ENCODE measurements at places on chromosomes 3 and 15.

DNA sequence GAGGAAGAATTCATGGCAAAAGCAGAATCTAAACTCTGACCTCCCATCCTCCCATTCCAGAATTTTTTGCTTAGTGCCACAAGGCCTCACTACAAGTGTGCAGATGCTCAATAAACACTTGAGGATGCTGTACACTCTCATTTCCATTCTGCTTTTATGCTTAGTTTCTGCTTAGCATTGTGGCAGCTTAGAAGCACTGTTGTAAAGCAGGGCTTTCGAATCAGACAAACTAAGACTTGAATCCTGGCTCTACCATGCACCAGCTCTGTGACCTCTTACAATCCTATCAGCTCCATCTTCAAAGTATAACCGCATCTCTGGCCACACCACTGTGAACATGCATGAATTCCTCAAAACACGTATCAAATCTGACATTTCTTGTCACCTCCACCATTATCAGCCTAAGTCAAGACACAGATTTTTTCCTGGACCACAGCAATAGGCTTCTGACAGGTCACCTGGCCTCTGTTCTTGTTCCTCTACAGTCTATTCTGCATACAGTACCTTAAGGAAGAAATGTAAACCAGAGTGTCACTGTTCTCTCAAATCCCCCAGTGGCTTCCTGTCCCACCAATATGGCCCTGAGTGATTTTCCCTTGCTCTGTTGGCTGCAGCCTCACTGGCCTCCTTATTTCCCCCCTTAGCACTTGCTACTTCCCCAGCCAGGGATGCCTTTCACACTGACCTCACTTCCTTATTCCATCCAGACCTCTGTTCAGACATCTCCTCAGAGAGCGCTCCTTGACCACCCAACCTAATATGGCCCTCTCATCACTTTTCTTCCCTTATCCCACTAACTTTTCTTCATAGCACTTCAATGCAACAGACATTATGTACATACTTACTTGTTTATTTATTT is 8.1 kb upstream of the PHC3 start:
- DNase-seq, result no peak

DNA sequence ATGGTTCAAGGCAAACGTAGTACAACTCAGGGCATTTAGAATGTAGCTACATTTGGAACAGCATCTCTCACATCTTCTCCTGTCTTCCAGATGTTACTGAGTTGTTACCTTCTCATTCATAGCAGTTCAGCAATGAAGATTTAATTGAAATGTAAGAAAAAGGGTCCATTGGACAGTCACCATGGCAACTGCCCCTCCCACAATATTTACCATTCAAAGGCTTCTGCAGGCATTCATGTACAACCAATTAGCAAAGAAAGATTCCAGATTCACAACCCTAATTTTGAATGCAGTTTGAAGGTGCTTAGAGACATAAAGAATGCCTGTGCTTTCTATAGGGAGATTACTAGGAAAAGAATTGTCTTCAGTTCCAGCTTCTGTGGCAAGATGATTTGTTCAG is 22.2 kb downstream of the SCN11A start:
- no peak for DNase-seq

- peak; percentile 59 for DNase-seq
These were observed 425 bp downstream of the ANPEP start for GRCh38 chr15:89814112-89814742.

GRCh38 chr3:63385629-63386028 is 107.5 kb downstream of the SYNPR start:
- DNase-seq, result no peak

DNA sequence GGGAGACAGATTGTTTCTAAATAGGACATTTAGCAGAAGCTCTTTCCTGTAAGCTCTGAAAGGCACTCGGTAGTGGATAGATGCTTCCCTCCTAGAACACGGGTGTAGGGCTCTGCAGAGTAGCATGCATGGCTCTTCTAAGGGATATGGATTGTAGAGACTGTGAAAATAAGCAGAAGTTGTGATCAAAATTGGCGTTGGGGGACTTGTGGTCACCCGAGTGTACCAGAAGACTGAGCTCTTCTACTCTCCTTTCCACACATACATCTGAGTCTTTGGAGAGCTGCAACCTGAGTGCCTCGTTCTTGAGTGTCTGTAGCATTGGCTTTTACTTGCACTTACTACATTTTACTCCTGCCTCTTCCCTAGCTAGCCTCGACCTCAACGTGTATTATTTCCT is 197.7 kb downstream of the LPP start:
- no peak for DNase-seq

GRCh38 chr15:40336744-40337122 is 4.0 kb downstream of the CCDC9B start:
- no peak for DNase-seq

DNA sequence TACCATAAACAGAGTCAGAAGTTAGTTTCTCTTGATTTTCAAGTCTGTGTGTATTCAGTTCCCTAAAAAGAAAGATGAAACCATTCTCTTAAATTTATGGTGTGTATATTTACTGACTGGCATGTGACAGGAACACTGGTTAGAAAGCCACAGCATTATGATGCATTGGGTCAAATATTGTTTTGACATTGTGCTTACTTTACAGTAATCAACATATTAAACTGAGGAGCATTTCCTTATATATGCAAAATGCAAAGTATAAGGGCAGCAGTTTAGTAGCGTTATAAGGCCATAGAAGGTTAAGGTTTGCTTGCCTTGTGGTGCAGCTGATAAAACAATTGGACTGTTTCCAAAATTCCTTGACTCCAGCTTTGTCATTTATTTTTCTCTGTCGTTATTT is 72.9 kb downstream of the EPHA3 start:
- DNase-seq, result no peak

GRCh38 chr15:76127880-76128279 is 68.1 kb downstream of the TMEM266 start:
- DNase-seq, result no peak

- no peak for DNase-seq
These were observed 154.2 kb downstream of the MECOM start for GRCh38 chr3:169509359-169509758.

- no peak for DNase-seq
These were observed 32.9 kb downstream of the VGLL4 start for GRCh38 chr3:11610700-11611275.

DNA sequence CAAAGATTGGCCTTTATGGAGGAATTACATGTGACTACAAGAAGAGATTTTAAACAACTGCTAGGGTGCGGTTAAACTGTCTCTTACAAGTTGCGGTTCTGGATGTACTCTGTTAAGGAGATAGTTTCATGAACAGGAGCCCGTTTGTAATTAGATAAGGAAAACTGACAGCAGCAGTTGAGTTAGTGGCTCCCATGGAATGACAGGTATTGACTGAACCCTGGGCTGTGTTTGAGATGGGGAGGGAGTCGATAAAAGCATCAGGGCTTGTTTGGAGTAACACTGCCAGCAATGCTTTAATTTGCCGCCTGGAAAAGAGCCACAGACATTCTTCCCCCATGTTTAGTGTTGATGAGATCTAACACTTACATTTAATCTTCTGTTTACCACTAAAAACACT is 139.9 kb downstream of the ROBO2 start:
- DNase-seq, result no peak

- DNase-seq, result no peak
These were observed 380.5 kb upstream of the TPRG1 start for GRCh38 chr3:188791311-188791710.

DNA sequence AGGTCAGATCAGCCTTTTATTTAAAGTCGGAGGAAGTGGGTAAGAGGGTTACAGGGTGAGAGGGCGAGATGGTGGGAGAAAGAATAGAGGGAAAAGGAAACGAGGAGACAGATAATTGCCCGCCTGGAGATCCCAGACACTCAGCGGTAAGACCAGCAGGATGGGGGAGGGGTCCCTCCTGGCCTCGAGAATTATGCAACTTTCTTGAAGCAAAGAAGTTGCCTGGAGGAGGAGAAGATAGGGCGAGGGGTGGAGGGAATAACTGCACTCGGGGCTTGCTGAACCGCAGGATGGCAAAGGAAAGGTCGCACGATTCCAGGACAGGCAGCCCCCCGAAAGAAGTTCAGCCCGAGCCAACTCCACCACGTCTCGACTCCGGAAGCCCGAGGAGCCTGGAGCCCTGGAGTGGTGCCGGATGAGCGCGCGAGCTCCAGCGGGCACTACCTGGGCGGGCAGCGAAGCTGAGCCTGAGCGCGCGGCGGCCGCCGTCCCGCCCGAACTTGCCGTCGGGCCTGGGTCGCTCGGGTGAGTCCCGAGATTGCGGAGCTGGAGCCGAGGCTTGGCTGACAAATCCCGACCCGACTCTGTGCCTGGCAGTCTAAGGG is 402 bp downstream of the WWTR1 start:
- peak; percentile 50 for DNase-seq

DNA sequence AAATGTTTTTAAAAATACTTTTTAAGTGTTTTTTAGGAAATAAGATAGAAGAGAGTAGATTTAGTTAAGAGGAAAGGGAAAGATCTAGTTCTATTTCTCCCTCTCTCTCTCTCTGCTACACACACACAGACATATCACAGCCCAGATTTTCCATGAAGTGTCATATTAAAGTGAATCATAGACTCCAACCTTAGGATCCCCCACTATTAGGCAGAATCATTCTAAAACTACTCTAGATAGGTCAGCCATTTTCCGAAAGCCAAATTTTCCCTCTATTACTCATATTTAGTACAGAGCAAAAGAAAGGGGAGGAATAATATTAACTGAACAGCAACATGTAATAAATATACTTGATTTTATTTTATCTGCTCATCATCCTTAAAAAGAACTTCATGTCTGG is 45.1 kb upstream of the RSL24D1 start:
- no peak for DNase-seq

- no peak for DNase-seq
These were observed 30.9 kb downstream of the PPCDC start for GRCh38 chr15:75054172-75054897.

DNA sequence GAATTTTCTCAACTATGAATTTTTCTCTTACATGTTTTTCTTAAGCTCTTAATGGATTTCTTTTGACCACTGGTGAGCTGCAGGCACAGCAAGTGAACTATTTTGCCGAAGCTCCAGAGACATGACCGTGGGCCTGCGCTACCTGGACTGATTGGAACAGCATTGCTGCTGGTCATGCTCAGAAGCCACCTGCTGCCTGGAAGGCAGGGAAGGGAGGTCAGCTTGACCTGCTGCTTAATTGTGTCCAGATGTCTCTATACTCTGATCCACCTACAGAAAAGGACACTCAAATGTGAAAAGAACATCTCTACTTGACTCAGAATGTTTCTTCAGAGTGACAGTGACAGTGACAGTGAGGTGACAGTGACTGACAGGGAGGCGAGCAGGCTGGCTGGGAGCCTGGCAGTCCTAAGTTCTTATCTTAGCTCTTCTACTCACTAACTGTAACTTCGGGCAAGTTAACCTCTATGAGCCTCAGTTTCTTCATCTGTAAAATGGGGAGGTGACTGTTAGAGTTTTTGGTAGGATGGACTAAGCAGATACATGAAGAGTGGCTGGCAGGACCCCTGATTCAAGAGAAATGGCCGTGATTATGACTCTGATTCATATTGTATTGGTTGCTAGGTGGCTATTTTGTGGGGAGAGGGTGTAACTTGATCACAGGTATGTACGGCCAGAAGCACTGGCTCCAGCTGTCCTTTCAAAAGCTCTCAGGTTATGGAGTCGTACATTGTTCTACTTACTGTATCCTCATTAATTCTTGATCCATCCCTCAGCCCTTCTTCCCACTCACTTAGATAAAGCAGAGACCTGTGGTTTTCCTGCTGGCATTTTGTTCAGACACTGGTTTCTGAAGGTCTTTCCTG is 54.8 kb upstream of the DLG1 start:
- no peak for DNase-seq

DNA sequence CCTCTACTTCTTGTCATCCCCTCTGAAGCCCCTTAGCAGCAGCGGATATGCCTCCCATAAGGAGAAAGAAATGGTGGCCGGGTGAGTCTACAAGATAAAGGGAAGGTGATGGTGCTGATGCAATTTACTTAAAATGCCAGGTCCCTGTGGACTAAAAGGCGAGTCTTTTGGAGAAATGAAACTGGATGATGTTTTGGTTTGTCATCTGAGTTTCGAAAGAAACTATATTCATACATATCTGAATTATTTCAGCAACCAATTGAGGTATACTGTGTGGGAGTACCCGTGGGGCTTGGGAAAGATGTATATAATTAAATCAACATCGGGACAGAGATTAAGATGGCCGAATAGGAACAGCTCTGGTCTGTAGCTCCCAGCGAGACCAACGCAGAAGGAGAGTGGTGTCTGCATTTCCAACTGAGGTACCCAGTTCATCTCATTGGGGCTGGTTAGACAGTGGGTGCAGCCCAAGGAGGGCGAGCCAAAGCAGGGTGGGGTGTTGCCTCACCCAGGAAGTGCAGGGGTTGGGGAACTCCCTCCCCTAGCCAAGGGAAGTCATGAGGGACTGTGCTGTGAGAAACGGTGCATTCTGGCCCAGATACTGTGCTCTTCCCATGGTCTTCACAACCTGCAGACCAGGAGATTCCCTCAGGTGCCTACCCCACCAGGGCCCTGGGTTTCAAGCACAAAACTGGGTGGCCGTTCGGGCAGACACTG is 210.6 kb upstream of the CHRM5 start:
- no peak for DNase-seq

- DNase-seq, result no peak
These were observed 58.9 kb downstream of the ZNF148 start for GRCh38 chr3:125316246-125316645.

DNA sequence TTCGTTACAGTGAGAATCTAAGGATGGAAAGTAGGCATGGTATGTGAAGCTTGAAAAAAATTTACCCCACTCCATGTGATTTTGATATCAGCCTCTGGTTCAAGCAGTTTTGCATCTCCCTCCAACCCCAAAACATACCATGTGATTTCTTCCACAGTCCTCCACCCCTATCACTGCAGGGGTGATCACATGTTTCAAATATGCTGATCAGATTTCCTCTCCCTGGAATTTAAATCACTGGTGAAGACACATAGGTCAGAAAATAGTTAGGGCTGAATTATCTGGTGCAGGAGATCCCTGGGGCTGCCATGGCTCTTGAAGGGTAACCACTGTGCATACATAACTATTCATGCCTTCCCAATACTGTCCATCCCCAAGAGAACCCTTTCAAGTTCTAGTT is 119.7 kb upstream of the THRB start:
- no peak for DNase-seq

GRCh38 chr15:73196113-73196512 is 143.8 kb downstream of the NEO1 start:
- no peak for DNase-seq

DNA sequence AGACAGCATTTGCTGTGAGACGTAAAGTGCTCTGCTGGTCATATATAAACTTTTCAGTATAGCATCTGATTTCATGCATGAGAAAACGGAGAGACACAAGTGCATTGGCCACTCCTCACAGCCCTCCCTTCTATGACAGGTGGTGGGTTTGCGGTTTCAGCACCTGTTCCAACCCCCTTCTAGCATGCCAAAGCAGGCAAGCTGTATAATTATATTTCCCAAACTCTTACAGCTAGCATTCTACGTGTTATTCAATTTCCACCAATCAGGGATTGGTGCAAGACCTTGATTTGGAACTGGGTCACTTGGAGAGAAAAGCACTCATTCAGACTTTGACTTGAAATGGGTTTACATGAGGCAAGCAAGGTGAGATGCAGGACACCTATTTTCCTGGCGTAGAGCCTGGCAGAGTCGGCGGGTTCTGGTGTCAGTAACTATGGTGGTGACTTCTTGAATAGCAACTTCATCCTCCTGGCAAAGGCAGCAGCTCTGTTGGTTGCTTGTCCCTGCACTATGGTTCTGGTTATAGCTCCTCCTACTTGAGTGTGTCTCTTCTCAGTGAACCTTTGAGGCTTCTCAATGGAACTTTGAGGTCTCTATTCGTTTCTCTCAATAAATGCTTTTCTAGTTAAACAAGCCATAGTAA is 356.5 kb downstream of the TBL1XR1 start:
- DNase-seq, result no peak

GRCh38 chr3:122553171-122553570 is 10.9 kb downstream of the PARP9 start:
- no peak for DNase-seq

GRCh38 chr15:70343961-70344621 is 246.4 kb upstream of the TLE3 start:
- no peak for DNase-seq
